ENCODE measurements at places on chromosomes 1 and 21. TPM values are rescaled to one million over a fixed set of nuclear protein-coding genes. Genes with fewer than 3 reads are reported as not detected.

DMBX1 gene
- not detected for total RNA-seq

MYBPH gene
- total RNA-seq = 0.14 TPM

KMO gene
- not detected for total RNA-seq

TRPM2 gene
- under 0.01 TPM for total RNA-seq
